ENCODE measurements at places on chromosomes 12 and 14. TPM values are rescaled to one million over a fixed set of nuclear protein-coding genes. Genes with fewer than 3 reads are reported as not detected.

P2RX2 gene
- total RNA-seq, result not detected

GSC gene
- total RNA-seq, result 2.6 TPM

ZNF891 gene
- 2.1 TPM for total RNA-seq

MYH6 gene
- total RNA-seq, result 2.1 TPM

CAPZA3 gene
- not detected for total RNA-seq

CFAP73 gene
- total RNA-seq, result not detected
